ENCODE measurements at places on chromosomes 1 and 21. TPM values are rescaled to one million over a fixed set of nuclear protein-coding genes. Genes with fewer than 3 reads are reported as not detected.

The BSND gene
- polyA plus RNA-seq: not detected

The EXO5 gene
- polyA plus RNA-seq: 4.0 TPM

The F13B gene
- polyA plus RNA-seq: not detected

The HOOK1 gene
- 9.3 TPM for polyA plus RNA-seq

The CD1E gene
- not detected for polyA plus RNA-seq

The ENO1 gene
- polyA plus RNA-seq: 1,071 TPM

The CLCNKA gene
- polyA plus RNA-seq: not detected

The LCE1A gene
- not detected for polyA plus RNA-seq

The AMY2B gene
- polyA plus RNA-seq: 0.80 TPM

The PTPN14 gene
- polyA plus RNA-seq: 0.03 TPM

The CEP85 gene
- polyA plus RNA-seq: 9.4 TPM

The PPP1R15B gene
- 17.9 TPM for polyA plus RNA-seq

The SH2D1B gene
- 0.23 TPM for polyA plus RNA-seq

The RNF223 gene
- polyA plus RNA-seq: not detected

The FAAH gene
- polyA plus RNA-seq: 2.0 TPM

The LCE1B gene
- not detected for polyA plus RNA-seq

The CRNN gene
- not detected for polyA plus RNA-seq

The TAS1R1 gene
- not detected for polyA plus RNA-seq

The FCRL4 gene
- not detected for polyA plus RNA-seq

GRCh38 chr1:205571747-205572146 is 60.1 kb downstream of the ELK4 start:
- no peak overlapping the region for H3K4me3 ChIP-seq
- H3K4me1 ChIP-seq: no peaks in the 10 kb centered on the region
- no peak for DNase-seq
- no peak overlapping the region for H3K27ac ChIP-seq

DNA sequence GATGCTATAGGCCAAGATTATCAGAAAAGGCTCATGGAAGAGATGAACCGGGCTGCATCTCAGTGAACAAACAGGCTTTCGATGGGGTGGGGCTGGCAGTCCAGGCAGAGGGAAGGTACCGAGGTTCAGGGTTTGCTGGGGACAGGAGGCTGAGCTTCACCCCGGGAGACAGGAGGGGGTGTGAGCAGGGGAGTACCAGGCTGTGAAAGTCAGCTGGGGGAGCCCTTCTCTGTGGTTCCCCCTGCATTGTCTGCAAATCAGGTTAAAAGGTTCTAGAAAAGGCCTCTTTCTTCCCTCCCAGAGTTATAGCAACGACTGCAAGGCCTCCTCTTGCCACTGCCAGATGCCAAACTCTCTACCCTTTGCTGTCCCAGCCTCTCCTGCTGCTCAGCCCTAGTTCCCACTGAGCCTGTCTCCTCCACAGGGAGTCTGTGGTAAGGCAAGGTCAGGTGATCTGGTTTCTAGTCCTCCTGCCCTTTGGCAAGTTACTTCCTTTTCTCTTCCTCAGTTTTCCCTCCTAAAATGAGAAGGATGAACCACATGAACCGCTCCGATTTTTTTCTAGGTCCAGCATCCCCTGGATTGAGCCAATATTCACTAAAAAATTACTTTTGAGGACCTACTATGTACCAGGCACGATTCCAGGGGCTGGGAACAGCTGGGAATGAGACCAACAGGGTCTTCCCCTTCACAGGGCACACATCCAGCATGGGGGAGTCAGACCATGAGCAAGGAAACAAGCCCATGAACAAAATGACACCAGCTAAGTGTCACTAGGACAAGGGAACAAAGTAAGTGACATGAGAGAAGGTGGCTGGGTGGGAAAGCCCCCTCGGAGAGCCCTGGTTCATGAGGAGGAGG is 7.2 kb downstream of the LAD1 start:
- H3K4me3 ChIP-seq: no peak overlapping the region
- no peak for DNase-seq
- no peaks in the 10 kb centered on the region for H3K36me3 ChIP-seq
- no peaks in the 10 kb centered on the region for H3K4me1 ChIP-seq

- H3K27me3 ChIP-seq: no peaks in the 10 kb centered on the region
- H3K4me1 ChIP-seq: peaks cover 28% of the 10 kb centered on the region
- DNase-seq: no peak
- H3K27ac ChIP-seq: no peak overlapping the region
- H3K4me3 ChIP-seq: no peak overlapping the region
These were observed 89.2 kb upstream of the SELENON start for GRCh38 chr1:25710583-25711347.

GRCh38 chr1:58895082-58895481 is 111.2 kb upstream of the JUN start:
- no peak for DNase-seq
- H3K4me3 ChIP-seq: no peak overlapping the region
- no peaks in the 10 kb centered on the region for H3K36me3 ChIP-seq

GRCh38 chr1:86703696-86704457 is 499 bp upstream of the SH3GLB1 start:
- H3K4me1 ChIP-seq: peaks cover 43% of the 10 kb centered on the region
- no peaks in the 10 kb centered on the region for H3K27me3 ChIP-seq
- H3K27ac ChIP-seq: peak overlapping the region; percentile 94
- H3K36me3 ChIP-seq: no peaks in the 10 kb centered on the region
- DNase-seq: no peak

- no peaks in the 10 kb centered on the region for H3K4me1 ChIP-seq
- no peaks in the 10 kb centered on the region for H3K36me3 ChIP-seq
- no peak overlapping the region for H3K4me3 ChIP-seq
- DNase-seq: peak; percentile 53
- no peak overlapping the region for H3K27ac ChIP-seq
- no peaks in the 10 kb centered on the region for H3K27me3 ChIP-seq
These were observed 2.9 kb upstream of the PDZK1IP1 start for GRCh38 chr1:47192458-47193384.

DNA sequence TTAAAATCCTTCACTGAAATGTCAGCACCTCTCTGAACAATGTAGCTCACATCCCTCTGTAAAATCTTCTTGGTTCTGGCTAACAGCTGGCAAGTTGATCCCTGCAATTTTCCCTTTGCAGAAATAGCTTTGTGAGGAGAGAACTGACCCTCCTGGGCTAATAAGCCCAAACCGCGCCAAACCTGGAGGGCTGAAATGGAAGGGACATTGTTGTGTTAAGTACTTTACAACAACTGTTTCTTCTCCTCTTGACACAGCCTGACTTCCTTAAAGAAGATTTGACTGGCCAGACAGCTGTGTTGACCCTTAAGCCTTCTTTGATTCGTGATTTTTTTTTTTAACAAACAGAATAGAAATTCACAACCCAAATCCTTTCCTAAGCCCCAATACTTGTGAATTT is 5.7 kb downstream of the LMX1A start:
- peaks cover 17% of the 10 kb centered on the region for H3K27me3 ChIP-seq
- H3K4me3 ChIP-seq: no peak overlapping the region
- no peaks in the 10 kb centered on the region for H3K4me1 ChIP-seq

GRCh38 chr1:112718691-112719418 is 3.7 kb upstream of the PPM1J start:
- DNase-seq: peak; percentile 66
- peaks cover 11% of the 10 kb centered on the region for H3K27me3 ChIP-seq
- peaks cover 26% of the 10 kb centered on the region for H3K4me1 ChIP-seq
- H3K4me3 ChIP-seq: no peak overlapping the region
- no peak overlapping the region for H3K27ac ChIP-seq

- no peaks in the 10 kb centered on the region for H3K36me3 ChIP-seq
- H3K4me1 ChIP-seq: no peaks in the 10 kb centered on the region
- no peak overlapping the region for H3K27ac ChIP-seq
- DNase-seq: no peak
These were observed 132.4 kb downstream of the MAP3K21 start for GRCh38 chr1:233459968-233460367.

GRCh38 chr1:79775402-79775801 is 768.9 kb upstream of the ADGRL4 start:
- H3K4me3 ChIP-seq: no peak overlapping the region
- H3K27ac ChIP-seq: no peak overlapping the region
- no peaks in the 10 kb centered on the region for H3K4me1 ChIP-seq
- DNase-seq: no peak
- no peaks in the 10 kb centered on the region for H3K36me3 ChIP-seq
- H3K27me3 ChIP-seq: no peaks in the 10 kb centered on the region

DNA sequence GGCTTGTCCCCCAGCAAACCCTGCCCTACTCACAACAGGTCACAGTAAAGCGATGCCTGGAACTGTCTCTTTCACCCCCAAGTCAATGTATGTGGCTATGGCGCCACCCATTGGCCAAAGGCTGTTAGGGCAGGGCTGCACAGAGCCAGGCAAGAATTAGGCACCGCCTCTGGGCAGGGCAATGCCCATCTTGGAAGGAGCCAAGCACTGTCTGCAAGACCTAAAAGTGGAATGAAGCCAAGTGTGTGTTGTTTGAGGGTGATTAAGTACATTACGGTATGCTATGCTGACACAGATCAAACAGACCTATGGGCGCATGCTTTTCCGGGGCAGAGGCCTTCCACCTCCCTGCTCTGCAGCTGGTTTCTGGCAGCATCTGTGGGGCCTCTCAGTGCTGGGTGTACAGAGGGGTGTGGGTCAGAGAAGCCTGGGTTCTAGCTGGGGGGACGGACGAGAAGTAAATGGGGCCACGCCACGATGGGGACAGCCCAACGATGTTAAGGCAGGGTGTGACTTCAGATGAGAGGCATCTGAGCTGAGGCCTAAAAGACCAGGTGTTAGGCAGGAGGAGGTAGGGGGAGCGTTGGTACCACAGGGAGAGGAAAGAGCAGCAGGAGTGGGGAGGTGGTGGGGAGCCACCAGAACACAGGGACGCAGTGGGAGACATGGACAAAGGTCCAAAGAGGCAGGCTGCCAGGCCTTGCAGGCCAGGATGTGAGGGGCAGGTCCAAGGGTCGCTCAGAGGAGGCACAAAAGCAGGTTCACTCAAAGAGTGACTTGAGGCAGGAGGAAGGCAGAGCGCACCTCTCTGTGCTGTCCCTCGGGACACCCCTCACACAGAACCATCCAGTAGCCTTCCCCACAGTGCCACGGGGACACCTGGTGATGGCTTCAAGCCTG is 49.8 kb downstream of the ACOT7 start:
- H3K36me3 ChIP-seq: no peaks in the 10 kb centered on the region
- H3K4me1 ChIP-seq: peaks cover 13% of the 10 kb centered on the region
- no peaks in the 10 kb centered on the region for H3K27me3 ChIP-seq
- H3K27ac ChIP-seq: no peak overlapping the region
- DNase-seq: peak; percentile 50

GRCh38 chr1:201460814-201461644 is 8.0 kb downstream of the PHLDA3 start:
- no peaks in the 10 kb centered on the region for H3K36me3 ChIP-seq
- no peak overlapping the region for H3K27ac ChIP-seq
- DNase-seq: no peak

DNA sequence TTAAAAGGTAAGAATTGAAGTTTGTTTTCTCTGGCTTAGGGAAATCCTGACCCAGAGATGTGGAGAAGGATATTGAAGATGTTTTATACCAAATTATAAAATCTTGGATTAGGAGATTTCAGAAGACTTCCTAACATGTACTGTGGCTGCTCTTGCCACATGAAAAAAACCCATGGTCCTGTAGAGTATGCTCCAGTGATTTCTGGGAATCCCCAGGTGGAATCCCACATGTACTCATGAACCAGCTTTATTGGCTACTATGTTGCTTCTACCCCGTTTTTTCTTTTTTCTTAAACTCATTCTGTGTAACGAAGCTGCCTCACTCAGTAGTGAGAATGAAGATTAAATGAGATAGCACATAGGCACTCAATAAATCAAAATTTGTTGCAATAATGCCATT is 132.7 kb upstream of the SGIP1 start:
- no peak overlapping the region for H3K27ac ChIP-seq
- no peaks in the 10 kb centered on the region for H3K36me3 ChIP-seq
- DNase-seq: no peak
- no peak overlapping the region for H3K4me3 ChIP-seq

GRCh38 chr1:201511941-201512539 is 5.1 kb upstream of the CSRP1 start:
- H3K27ac ChIP-seq: no peak overlapping the region
- no peak for DNase-seq
- H3K36me3 ChIP-seq: no peaks in the 10 kb centered on the region

- H3K36me3 ChIP-seq: no peaks in the 10 kb centered on the region
- H3K27me3 ChIP-seq: no peaks in the 10 kb centered on the region
- no peaks in the 10 kb centered on the region for H3K4me1 ChIP-seq
- H3K4me3 ChIP-seq: no peak overlapping the region
These were observed 19.2 kb upstream of the MTARC1 start for GRCh38 chr1:220767312-220768125.

GRCh38 chr1:210262897-210263272 is 30.3 kb downstream of the SERTAD4 start:
- DNase-seq: no peak
- no peak overlapping the region for H3K27ac ChIP-seq
- H3K4me1 ChIP-seq: no peaks in the 10 kb centered on the region
- no peaks in the 10 kb centered on the region for H3K27me3 ChIP-seq

DNA sequence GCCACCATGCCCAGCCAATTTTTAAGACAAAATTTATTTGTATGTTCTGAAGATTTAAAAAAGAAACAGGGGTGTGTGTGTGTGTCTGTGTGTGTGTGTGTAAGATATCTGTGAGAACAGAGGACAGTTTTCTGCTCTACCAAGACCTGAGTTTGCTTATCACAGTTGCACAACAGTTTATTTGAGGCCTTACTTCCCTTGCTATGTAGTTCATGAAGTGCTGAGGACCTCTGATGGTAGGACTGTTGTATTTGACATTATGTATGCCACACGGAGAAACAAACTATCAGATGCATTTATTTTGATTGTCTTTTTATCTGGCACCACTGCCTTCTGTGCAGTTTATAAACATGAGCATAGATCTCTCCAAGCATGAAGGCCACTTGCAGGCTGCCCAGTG is 355.2 kb downstream of the PBX1 start:
- H3K36me3 ChIP-seq: no peaks in the 10 kb centered on the region
- DNase-seq: no peak
- H3K27ac ChIP-seq: no peak overlapping the region

DNA sequence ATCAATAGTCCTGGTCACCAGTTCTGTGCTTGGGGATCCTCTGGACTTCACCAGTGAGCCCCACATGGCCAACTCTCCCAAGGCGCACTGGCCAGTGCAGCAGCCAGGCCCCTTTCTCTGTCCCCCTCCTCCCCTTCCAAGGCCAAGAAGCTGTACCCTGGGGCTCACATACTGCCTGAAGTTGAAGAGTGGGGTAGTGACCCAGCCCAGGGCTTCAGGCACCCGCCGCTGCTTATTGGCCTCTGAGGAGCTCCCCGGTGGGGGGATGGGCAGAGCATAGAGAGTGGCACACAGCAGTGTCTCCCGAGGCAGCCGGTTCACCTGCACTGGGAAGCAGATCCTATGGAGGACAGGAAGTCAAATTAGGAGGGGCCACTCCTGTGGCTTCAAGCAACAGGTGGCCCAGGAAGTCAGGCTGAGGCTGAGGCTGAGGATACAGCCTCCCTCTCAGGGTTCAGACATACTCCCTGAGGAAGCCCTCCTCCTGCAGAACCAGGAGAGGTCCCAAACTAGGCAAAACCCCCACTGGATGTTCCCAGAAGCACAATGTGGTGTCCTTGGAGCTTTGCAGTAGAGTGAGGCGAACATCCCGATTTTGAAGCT is 38.2 kb upstream of the PPP1R15B start:
- H3K27me3 ChIP-seq: no peaks in the 10 kb centered on the region
- no peak for DNase-seq
- no peak overlapping the region for H3K4me3 ChIP-seq
- peak overlapping the region; percentile 76 for H3K27ac ChIP-seq

Measured in CD4-positive, alpha-beta memory T cell (primary cell).